ENCODE measurements at places on chromosomes 16 and 17. TPM values are rescaled to one million over a fixed set of nuclear protein-coding genes. Genes with fewer than 3 reads are reported as not detected.

GRCh38 chr17:9195961-9196670, 174.8 kb downstream of the NTN1 start:
- no peak for DNase-seq

- DNase-seq: no peak
These were observed 546 bp upstream of the NDUFB10 start for GRCh38 chr16:1958715-1959268.

SLC35G6 gene
- not detected for total RNA-seq

- no peak for DNase-seq
These were observed 89.3 kb upstream of the PLEKHM1 start for GRCh38 chr17:45579529-45580495.

Data from natural killer cell (primary cell).